ENCODE measurements at places on chromosomes 6 and 20.

- no peak for DNase-seq
Observed at GRCh38 chr20:11966186-11966585, 48.5 kb downstream of the BTBD3 start.

DNA sequence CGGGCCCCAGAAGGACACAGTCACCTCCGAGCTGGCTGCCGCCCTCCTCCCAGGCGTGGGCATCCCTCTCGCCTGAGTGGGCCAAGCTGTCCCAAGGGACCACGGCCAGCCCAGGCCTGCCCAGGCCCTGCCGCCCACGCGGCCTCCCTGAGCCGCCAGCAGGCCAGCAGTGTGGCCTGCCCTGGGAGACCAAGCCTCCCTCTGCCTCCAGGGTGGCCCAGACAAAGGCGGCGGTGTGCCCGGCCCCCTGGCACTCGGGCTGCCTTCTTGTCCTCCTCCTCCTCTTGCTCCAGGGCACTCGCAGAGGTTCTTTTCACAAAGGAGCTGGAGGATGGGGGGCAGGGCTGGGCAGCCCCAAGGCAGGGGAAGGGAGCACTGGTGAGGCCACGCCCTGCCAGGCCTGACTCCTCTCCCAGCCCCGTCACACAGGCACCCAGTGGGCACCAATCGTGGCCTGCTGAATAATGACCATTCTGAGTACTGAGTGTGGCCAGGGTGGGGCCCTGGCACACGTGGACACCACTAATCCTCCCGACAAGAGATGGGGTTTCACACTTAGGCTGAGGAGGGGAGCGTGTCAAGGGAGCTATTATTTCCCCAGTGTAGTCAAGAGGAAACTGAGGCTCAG is 25.3 kb downstream of the NOL4L start:
- no peak for DNase-seq

DNA sequence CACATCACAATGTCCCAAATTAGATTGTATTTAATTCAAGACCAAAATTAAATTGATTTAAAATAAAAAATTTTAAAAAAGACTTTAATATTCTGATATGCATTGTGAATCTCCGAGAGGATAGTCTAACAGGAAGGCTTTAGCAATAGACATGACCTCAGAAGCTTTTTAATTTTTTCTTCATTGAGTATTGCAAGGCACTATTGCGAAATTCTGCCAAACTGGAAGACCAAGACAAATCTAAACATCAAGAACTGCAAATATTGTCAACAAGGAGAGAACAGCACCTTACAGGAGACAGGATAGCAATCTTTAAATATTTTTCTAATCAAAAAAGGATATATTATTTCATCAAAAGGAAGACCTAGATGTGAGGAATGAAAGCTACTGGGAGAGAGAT is 56.9 kb downstream of the BMP5 start:
- DNase-seq: no peak

DNA sequence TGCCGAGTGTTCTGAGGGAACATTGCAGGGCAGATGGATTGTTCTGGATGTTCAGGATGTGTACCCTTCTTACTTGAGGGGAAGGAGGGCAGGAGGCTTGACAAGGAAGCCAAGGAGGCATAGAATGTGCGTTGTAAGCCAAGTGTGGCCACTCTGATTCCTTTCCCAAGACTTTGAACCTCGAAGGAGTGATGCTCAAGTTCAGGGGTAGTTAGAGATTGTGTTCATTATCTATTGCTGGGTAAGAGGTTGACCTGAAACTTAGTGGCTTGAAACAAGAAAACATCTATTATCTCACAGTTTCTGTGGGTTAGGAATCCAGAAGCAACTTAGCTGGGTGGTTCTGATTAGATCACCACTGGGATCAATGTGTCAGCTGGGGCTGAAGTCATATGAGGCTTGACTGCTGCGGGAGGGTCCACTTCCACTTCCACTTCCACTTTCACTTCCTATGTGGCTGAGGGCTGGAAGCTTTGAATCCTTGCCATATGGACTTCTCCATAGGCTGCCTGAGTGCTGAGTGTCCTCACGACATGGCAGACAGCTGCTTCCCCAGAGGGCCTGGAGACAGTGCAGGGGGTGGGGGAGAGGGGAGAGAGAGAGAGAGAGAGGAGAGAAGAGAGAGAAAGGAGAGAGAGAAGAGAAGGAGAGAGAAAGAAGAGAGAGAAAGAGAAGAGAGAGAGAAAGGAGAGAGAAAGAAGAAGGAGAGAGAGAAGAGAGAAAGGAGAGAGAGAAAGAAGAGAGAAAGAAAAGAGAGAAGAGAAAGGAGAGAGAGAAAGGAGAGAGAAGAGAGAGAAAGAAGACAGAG is 6.9 kb upstream of the CD40 start:
- no peak for DNase-seq

- no peak for DNase-seq
Observed at GRCh38 chr6:134577998-134578397, 260.1 kb upstream of the SGK1 start.

DNA sequence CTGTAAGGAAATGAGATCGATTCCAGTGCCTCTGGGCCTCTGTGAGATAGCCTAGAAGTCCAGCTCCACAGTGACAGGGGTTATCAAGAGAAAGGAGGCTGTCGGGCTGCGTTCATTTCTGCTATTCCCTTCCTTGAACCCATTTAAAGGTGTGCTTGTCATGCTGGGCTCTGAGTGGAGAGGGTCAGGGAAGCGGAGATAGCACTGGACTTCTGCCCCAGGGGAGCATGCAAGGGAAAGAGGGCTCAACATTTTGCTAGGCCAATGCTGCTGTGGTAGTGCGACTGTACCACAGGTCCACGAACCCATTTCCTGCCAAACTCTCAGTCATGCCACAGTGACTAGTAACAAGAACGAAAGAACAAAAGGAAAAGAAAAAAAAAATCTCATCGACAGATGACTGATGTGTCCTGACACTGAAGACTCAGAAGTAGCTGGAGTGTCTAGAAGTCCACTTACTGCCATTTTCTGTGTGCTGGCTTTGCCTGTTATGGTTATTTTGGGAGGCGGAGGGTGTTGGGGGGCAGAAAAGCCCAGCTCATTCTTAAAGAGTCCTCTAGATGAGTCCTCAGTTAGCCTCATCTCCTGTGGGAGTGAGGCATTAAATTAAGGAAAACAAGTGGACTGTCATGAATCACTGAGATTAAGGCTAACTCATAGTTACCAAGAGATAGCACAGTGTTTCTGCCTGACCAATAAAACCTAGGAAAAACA is 8.1 kb downstream of the NEDD9 start:
- DNase-seq: no peak

DNA sequence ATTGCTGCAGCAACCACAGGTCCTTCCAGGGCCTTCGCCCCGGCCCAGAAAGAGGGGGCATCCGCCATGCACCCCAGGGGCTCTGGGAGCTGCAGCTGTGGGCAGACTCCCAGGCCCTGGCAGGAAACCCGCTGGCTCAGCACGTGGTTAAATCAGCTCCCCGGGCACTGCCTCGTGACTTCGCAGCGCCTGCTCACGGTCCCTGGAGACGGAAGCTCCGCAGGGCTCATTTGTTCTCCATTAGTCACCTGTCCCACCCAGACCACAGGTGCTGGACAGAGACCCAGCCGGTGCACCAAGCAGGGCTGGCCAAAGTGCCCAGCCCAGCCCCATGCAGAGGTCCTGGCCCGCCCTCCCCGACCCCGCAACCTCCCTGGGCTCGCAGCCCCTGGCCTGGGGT is 14.7 kb downstream of the KCNQ2 start:
- DNase-seq: no peak

DNA sequence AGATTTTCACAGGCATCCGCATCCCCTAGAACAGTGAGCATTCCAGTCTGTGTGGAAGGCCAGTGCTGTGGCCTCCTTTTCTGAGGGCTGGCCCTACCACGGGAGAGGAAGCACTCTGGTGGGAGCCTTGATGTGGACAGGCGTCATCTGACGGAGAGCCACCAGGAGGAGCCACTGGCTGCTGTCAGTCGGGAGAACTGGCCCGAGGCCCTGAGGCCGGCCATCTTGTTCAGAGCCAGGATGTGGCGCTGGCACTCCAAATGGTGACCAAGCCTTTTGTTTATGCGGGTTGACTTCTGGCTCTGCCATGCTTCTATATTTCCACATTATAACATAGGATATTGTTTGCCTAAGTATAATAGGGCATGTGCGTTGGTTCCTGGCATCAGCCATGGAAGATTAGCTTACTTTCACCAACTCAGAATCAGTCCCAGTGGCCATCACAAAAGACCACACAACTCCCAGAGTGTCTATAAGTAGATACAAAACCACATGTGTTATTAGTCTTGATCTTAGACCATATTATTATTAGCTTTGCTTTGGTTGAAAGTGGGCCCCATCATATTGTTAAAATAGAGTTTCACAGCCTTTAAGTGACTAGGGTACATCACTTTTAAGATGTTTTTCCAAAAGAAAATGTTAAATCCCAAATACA is 273.9 kb upstream of the TAB2 start:
- no peak for DNase-seq

GRCh38 chr6:122580737-122581136 is 29.5 kb upstream of the PKIB start:
- no peak for DNase-seq

DNA sequence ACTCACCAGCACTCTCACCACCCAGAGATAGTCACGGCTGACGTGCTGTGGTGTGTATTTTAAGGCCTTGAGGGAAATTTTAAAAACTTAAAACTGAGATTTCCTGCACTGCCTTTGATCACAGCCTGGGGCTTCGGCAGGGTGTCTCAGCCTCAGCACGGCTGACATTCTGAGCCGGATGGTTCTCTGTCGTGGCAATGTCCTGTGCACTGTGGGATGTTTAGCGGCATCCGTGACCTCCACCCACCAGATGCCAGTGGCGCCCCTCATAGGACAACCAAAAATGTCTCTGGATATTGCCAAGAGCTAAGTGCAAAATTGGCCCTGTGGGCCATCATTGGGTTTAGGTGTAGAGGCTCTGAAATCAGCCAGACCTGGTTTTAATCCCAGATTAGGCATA is 142.2 kb upstream of the KCNG1 start:
- no peak for DNase-seq

GRCh38 chr6:43934183-43934802 is 164.3 kb downstream of the VEGFA start:
- DNase-seq: no peak

DNA sequence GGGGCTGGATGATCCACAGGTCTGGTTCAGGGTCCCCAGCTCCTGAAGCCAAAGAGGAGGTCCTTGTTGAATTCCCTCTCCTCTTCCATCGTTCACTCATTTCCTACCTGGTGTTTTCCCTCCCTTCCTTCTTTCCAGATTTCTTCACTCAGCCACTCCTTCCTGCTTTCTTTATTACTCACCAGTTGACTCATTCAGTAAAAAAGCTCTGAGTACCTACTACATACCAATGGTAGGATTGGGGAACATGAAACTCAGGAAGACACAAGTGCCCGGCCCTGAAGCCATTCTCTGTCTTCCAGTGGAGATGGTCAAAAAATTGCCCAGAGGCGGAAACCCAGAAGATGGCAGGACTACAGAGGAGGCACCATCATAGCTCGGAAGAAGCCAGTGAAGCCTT is 11.9 kb upstream of the NSFL1C start:
- no peak for DNase-seq

GRCh38 chr20:11271920-11272594 is 598.3 kb upstream of the JAG1 start:
- DNase-seq: no peak

DNA sequence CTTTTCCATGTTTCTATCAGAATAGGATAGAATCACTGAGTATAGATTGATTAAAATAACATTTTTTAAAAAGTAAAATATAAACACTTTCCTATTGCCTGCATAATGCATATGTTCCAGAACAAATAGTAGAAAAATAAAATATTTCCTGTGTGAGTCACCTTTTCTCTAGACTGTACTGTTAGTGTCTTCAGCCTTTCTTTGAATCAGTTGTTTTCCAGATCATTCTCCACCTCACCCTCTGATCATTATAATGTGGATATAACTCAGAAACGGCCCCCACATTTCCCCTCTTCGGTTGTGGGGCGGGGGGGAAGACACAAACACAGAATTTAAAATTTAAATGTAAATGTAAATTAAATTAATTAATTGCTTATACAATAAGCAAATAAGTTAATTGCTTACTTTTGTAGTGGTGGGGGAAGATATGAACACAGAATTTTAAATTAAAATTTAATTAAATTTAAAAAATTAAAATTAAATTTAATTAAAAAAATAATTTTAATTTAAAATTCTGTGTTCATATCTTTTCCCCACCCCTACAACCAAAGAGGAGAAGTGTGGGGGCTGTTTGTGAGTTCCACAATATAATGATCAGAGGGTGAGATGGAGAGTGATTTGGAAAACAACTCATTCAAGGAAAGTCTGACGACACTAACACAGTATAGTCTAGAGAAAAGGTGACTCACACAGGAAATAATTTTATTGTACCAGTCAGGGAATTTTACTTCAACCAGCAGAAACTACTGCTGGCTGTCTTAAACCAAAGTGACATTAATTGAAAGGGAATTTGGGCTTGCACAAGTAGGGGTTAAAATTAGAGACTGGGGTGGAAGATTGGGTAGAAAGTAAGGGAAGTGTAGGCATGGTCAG is 37.1 kb upstream of the PROKR2 start:
- no peak for DNase-seq

GRCh38 chr6:26322645-26323482 is 42.1 kb upstream of the BTN3A2 start:
- no peak for DNase-seq

DNA sequence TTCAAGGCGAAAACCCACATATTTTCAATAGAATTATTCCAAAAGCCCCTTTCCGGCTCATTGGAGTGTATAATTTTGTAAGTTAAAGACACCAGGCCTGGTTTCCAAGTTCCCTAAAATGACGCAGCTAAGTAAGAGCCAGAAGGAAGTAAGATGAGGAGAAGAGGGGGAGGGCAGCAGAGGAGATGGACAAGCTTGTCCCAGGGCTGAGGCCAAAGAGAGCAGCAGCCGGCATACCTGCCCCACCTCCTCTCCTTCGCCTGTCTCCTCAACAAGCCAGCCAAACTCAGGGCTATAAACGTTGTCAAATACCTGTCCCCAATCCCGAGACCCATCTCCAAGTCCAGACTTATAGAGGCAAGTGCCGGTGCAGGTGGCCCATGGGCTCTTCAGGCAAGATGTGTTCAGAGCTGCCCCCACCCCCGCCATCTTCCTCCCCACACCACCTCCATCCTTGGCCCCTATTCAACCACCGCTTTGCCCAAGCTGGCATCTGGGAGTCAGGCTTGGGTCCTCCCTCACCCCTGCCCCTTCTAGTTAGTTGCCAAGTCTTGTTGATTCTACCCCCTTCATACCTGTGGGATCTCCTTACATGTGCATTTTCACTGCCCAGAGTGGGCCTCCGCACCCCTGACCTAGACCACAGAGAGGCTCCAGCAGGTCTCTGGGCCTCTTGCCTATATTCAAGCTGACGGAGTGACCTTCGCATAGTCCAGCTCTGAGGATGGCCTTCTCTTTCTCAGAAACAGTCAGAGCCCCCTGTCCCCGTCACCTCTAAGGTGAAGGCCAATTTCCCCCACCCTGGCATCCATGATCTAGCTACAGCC is 75.7 kb upstream of the SIRPA start:
- DNase-seq: no peak
